ENCODE measurements at places on chromosomes 3 and 15.
A peak's percentile ranks its signal among the peaks of the same experiment; 100 is the strongest.

- DNase-seq, result no peak
Measured at GRCh38 chr3:88779482-88779881, 327.9 kb upstream of the EPHA3 start.

DNA sequence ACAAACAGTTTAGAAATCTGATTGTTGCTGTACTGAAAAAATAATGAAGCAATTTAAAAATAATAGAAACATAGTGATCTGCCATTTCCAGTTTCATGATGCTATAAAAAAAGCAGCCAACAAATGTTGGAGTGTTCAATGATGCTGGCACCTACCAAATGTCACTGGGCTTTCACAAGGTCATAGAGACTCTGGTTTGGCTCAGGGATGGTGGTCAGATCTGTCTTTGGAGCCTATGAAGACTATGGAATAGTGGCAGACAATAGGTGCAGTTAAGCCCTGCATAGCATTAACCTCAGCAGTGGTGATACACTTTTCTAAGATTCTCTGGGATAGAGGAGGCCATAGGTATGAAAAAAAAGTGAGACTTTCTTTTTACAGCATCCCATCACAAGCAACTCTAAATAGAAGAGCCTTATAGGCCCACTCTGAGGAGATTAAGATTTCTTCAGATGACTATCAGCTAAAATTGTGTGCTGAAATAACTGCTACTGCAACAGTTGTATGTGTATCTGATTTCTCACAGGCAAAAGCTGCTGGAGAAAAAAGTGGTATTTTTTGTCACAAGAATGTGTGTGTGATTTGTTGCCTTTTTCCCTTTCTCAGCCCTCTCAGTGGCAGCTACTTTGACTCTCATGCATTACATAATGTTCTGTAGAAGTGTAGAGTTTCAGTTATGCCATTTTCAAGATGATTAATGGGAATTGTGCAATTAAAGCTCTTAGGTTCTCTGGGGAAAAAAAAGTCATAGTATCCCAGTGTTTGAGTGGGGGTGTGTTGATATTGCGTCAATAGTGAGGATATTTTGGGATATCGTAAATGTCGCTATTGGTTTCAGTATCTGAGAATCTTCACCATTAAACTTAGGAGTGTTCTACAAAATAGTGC is 137.4 kb downstream of the MBNL1 start:
- DNase-seq, result no peak

DNA sequence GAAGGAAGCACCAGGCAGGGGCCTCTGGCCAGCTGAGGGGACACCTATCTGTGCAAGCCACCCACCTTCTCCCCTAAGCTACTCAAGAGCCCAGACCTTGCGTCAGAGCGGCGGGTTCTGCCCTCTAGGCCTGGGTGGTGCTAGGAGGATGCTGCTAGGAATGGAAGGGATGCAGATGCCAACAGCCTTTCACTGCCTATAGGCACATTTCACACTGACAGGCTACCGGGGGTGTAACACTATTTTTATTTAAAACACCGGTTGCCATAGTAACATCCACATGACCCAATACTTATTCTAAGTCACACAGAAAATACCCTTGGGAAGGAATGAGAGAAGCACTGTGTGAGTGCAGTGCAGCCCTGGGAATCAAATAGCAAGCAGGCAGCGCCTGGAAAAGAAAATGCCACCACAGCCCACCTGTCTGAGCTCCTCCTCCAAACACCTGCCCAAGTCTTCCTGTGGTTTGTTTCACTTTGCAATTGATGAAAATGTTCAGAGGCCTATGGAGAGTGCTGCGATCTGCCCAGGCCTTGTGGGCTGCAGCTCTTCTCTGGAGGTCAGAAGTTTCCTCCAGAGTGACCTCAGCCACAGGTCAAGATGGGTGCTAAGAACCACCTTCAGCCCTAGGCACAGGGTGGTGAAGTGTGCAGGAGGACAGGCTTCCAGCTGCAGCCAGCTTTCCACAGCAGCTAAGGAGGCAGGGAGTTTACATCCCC is 113.5 kb upstream of the TOPAZ1 start:
- DNase-seq, result no peak

DNA sequence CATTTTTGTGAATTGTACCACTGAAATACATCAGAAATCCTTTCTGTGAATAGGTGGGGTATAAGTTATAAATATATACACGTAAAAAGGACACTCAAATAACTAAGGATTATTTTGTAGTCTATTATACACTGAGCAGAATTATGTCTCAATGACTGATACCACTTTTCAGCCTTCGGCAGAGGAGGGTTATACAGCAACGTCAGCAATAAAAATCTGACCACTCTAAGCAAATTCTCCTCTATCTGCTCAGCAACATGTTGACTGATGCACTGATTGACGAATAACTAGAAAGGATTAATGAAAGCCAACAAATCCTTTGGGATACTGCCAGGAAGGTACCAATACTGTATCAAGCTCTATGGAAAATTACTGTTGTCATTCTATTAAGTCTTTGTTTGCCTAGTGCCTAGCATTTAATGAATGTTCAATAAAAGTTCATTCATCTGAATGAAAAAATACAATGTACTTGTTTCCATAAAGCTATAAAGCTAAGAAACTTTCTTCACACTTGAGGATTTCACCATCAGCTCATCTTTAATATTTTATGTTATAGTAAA is 5.2 kb downstream of the ARPP19 start:
- DNase-seq, result no peak

DNA sequence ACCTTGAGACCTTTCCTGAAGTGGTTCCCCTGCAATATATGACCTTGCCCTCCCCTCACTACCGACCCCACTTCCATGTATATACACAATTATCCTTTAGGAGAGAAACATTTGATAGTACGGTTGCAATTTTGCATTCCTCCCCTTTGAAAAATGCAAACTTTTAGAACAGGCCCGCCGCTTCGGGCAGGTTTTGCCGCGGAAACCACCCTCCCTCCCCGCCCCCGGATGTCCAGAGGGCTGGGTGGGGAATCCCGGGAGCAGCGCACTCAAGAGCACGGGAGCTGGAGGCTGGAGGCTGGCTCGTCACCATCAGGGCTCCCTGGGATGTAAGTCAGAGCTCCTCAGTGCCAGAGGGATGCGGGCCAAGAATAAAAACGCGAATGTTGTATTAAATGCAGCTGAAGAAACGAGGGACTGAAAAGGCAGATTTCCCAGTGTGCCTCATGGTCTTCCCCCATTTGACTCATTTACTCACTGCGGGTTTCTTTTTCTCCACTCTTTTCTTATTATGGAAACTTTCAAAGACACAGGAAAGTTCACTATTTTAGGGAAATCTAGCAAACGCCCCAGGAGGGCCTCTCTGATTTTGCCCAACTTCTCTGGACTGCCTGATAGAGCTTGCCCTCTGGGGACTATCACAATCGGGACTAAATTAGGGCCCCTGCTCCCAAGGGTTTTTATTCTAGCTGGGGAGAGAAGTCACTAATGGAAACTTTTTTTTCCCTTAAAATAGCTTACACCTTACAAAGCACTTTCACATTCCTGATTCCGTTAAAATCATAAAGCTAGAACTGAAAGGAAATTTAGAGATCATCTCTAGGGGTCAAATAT is 2.9 kb upstream of the USP3 start:
- peak; percentile 55 for DNase-seq

- DNase-seq, result no peak
Measured at GRCh38 chr15:48278666-48279065, 52.6 kb upstream of the DUT start.

DNA sequence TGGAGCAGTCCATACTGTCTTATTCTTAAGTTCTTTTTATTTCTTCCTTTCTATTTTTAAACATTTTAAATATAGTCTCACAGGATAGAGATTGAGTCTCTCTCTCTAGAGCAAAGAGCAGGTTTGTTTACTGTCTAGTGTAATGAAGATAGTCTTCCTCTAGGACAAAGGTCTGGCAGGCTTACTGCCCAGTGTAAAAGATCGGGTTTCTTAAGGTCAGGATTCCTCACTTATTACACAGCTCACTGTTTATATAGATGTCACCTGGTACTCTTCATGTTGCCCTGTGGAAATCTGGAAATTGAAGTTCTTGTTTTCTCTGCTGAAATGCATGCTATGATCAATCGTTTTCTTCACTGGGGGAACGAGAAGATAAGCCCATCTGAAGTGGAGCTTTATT is 76.0 kb downstream of the ZBBX start:
- no peak for DNase-seq

- DNase-seq, result no peak
Measured at GRCh38 chr15:61118885-61119284, 110.2 kb downstream of the RORA start.

DNA sequence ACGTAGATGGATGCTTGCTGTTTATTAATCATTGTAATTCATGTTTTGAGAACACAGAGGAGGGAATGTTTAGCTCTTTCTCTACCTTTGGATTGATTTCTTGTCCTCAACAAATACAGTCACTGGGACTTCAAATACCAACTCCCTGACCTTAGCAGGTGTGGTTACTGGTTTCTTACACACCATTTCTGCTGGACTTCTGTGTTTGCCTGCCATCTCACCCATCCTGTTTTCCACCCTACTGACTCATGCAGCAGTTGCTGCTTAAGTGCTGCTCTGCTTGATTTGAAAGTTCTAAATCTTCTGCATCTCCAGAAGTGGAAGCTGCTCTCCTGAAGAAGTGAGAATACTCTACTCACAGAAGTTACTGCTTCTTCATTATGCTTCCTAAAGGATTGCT is 170.3 kb downstream of the ZPLD1 start:
- DNase-seq, result no peak

DNA sequence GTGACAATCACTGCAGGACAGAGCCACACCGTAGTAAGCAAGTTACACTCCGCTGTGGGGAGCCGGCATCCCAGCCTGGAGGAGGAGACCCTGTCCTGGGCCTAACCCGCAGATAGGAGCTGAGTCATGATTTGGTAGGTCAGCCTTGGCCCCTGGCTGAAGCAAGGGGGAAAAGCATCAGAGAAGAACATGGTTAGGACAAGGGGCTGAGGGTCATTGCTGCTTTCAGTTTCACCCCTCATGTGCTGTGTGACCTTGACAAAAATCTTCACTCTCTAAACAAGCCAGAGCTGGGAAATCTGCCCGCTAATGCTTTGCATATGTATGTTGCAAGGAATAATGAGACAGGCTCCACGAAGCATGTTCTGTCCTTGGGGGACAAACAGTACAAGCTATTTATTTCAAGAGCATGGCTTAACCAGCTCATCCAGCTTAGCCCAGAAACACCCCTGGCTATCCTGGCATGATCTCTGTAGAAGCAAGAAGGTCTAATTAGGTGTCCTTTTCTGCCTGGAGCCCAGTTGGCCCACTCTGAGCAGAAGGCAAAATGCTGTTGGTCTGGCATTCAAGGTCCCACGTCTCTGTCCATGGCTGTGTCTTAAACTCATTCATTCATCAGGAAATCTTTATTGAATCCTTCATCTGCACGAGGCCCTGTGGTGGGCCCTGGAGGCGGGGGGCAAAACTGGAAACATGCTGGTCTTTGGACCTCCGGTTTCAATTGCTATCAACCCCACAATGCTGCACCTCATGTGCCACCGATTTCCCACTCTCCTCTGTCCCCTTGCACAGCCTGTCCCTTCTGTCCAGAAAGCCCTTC is 221.3 kb upstream of the LYSMD4 start:
- DNase-seq, result no peak

GRCh38 chr3:127754411-127755304 is 67.7 kb downstream of the MGLL start:
- DNase-seq, result peak; percentile 19

GRCh38 chr3:170725285-170725731 is 139.4 kb upstream of the SLC7A14 start:
- no peak for DNase-seq

GRCh38 chr15:65020419-65020818 is 9.0 kb downstream of the MTFMT start:
- no peak for DNase-seq

All from CD4-positive, alpha-beta T cell treated with Interleukin-1 beta for 1 hour (primary cell).